ENCODE measurements at places on chromosomes 12 and 14.

DNA sequence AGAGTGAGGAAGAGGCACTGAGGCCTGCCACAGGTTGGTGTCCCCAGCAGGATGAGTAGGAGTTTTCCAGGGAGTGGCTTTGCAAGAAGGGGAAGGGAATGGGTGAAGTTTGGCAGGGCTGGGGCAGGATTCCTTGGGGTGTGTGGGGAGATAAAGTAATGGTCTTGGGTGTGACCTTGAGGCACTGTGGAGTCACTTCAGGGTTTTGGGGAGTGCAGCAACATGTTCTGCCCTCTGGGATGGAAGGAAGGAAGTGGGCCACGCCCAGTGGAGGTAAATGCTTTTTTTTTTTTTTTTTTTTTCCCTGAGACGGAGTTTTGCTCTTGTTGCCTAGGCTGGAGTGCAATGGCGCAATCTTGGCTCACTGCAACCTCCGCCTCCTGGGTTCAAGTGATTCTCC is 108.9 kb downstream of the ADCK1 start:
- H3K4me3 ChIP-seq: no peak overlapping the region
- H3K36me3 ChIP-seq: no peaks in the 10 kb centered on the region
- H3K27me3 ChIP-seq: no peaks in the 10 kb centered on the region
- H3K27ac ChIP-seq: no peak overlapping the region
- DNase-seq: no peak
- H3K4me1 ChIP-seq: no peaks in the 10 kb centered on the region

GRCh38 chr12:123089631-123090353 is 61.1 kb downstream of the PITPNM2 start:
- H3K4me3 ChIP-seq: no peak overlapping the region
- H3K4me1 ChIP-seq: peaks cover 44% of the 10 kb centered on the region
- no peaks in the 10 kb centered on the region for H3K36me3 ChIP-seq
- no peak for DNase-seq

DNA sequence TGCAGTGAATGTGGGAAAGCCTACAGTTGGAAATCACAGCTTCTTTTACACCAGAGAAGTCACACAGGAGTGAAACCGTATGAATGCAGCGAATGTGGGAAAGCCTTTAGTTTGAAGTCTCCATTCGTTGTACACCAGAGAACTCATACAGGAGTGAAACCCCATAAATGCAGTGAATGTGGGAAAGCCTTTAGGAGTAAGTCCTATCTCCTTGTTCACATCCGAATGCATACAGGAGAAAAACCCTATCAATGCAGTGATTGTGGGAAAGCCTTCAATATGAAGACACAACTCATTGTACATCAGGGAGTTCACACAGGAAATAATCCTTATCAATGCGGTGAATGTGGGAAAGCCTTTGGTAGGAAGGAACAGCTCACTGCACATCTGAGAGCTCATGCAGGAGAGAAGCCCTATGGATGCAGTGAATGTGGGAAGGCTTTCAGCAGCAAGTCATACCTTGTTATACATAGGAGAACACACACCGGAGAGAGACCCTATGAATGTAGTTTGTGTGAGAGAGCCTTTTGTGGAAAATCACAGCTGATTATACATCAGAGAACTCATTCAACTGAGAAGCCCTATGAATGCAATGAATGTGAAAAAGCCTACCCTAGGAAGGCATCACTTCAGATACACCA is 24.6 kb downstream of the ZNF26 start:
- H3K27me3 ChIP-seq: no peaks in the 10 kb centered on the region
- H3K27ac ChIP-seq: no peak overlapping the region
- no peak for DNase-seq
- peak overlapping the region; percentile 33 for H3K4me3 ChIP-seq
- H3K36me3 ChIP-seq: peaks cover 74% of the 10 kb centered on the region
- H3K4me1 ChIP-seq: no peaks in the 10 kb centered on the region

- no peak overlapping the region for H3K4me3 ChIP-seq
- no peaks in the 10 kb centered on the region for H3K36me3 ChIP-seq
- DNase-seq: no peak
- no peak overlapping the region for H3K27ac ChIP-seq
- no peaks in the 10 kb centered on the region for H3K27me3 ChIP-seq
Measured at GRCh38 chr12:69744109-69744508, 5.4 kb downstream of the RAB3IP start.

GRCh38 chr14:65074449-65075150 is 27.7 kb downstream of the MAX start:
- H3K36me3 ChIP-seq: peaks cover 7% of the 10 kb centered on the region
- H3K4me3 ChIP-seq: no peak overlapping the region
- H3K4me1 ChIP-seq: peaks cover 17% of the 10 kb centered on the region
- no peaks in the 10 kb centered on the region for H3K27me3 ChIP-seq

Data from thoracic aorta (tissue), 2 donors.